Cardiac septum (tissue), 1 donor: ENCODE measurements at places on chromosomes 1 and 21.
A peak's percentile ranks its signal among the peaks of the same experiment; 100 is the strongest.

DNA sequence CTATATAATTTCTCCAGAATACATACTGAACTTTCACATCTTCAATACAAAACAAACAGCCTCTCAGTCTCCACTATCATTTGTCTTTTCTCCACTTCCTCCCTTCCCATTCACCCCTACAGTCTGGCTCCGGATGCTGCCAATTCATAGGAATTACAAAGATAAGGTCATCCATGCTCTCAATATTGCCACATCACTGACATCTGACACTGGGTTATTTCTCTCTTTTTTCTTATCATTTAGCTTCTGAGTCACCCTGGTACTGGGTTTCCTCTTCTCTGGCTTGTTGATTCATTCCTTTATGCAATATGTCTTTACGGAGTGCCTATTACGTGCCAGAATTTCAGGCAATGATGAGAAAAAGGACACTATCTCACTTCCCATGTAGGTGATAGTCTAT lies 3.1 kb upstream of the SH3BP5L start:
- no peak for DNase-seq

GRCh38 chr1:158024737-158025136 lies 31.3 kb downstream of the KIRREL1 start:
- DNase-seq, result no peak

GRCh38 chr1:93607814-93608186 lies 73.8 kb downstream of the BCAR3 start:
- no peak for DNase-seq

GRCh38 chr21:27250366-27250765 lies 283.5 kb upstream of the ADAMTS5 start:
- DNase-seq, result no peak

DNA sequence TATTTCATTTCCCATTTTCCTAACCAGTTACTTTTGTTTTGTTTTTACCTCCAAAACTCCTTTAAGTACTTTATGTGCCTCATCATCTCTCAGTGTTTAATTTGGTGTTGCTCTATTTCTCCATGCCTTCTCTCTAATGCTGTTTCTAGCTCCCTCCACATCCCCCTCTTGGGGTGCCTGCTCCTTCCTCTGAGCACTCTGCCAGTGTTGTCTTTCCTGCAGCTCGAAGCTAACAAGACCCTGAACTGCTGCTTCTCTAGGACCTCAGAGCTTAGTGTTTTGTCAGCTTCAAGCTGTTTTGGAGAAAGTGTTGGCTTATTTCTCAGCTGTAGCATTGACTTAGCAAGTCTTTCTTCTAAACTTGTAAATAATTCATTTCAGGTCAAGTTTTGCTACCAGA lies 290.6 kb downstream of the DPYD start:
- DNase-seq, result no peak

DNA sequence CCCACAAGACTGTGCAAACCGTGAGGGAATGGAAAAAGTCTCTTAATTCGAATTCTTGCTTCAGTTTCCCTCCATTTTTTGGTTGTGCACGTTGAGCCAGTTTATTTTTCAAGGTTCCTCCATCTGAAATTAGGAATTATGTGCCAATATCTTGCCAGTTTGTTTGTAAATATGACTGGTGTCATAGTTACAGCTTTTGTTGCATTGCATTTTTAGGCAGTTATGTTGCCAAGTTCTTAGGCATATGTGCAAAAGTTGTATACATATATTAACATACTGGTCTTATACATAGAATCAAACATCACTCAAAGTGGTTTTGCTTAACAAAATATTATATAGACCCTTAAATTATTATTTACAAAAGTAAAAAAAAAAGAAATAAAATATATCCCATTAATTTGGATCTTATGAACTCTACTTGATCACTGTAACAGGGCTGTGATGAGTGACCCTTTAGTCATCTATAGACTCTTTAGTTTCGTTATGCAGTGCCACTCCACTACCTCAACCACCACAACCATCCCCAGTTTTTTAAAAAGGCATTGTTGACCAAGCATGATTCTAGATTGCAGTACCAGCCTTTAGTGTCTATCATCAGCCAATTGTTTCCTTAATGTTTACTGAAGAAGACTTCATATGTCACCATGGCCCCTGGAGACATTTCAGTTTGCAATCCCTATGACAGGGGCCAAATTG lies 20.9 kb upstream of the DYNLT5 start:
- DNase-seq, result no peak

GRCh38 chr1:38047603-38048141 lies 1.1 kb upstream of the POU3F1 start:
- no peak for DNase-seq

- peak; percentile 90 for DNase-seq
Measured at GRCh38 chr1:26020330-26020768, 1.2 kb upstream of the EXTL1 start.
